ENCODE measurements at places on chromosomes 1 and 21.

DNA sequence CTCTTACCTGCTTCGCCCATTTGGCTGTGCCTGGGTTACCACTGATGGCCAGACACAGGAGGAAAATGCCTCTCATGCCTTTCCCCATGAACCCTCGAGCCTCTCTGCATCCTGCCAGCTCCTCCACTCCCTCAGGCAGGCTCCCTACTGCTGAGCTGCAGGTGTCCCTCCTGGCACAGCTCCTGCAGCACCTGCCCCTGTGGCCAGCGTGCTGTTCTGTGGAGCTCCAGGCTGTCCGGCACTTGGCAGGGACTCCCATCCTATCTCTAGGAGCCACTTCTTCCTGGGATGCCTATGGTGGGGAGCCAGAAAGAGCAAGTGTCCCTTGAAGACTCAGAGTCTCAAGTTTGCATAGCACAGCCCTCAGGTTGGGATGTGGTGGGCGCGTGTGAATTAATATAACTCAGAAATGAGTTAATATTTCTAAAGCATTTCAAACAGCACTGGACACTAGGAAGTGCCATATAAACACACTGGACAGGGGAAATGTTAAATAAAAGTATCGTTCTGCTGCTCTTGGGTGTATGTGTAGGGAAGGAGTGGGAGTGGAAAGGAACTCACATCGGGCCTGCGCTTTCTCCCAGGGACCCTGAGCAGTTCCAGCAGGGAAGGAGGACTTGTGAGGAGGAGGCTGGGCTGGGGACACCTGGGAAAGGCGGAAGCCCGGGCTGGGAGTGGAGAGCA lies 2.7 kb downstream of the LRRC71 start:
- no peak for DNase-seq

DNA sequence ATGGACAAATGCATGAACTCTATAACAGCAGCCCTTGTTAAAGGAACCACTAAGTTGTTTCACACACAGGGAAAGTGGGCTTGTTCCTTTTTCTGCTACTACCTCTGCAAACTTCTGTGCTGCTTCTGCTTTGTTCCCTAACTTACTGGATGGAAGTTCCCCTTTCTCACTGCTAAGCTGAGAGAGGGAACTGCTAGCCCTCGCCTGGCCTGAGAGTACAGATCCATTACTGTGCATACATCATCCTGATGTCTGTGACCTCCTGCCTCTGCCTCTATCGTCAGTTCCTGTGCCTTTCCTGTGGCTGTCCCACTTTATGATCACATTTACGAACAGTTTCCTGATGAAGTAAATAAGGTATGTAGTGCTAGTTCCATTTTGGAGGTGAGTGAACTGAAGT lies 3.5 kb downstream of the GNAT2 start:
- peak; percentile 46 for DNase-seq

GRCh38 chr1:13829152-13829769 lies 129.3 kb downstream of the PRDM2 start:
- no peak for DNase-seq

DNA sequence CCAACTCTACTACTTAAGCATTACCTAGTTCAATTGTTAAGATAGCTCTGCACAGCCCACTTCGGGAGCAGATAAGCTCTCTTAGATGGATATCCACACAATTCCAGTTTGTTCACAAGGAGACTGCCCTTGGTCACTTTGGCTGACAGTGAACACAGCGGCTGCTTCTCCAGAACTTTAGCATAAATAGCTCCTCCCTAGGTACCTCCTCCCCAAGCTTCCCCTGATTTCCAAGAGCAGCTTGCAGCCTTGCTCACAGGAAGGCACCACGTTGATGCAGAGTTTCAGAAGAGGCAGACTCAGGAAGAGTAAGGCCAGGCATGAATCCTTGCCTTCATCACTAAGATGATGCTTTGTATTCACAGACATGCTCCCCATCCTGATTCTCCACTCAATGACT lies 24.7 kb downstream of the TFF3 start:
- DNase-seq, result no peak

GRCh38 chr21:39098696-39099200 lies 84.5 kb downstream of the PSMG1 start:
- no peak for DNase-seq

DNA sequence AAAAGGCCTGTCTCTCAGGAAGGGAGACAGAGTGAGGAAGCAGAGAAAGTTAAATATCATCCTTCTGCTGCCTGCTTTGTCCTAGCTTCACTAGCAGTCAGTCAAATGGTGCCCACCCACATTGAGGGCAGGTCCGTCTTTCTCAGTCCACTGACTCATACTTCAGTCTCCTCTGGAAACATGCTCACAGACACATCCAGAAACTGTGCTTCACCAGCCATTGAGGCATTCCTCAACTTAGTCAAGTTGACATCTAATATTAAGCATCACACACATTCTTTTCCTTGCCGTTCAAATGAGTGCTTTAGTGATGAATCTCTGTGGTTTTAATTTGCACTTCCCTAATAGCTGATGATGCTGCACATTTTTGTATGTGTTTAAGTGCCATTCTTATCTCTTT lies 777.8 kb upstream of the PRMT6 start:
- no peak for DNase-seq

Data from IMR-90 (cell line).